ENCODE measurements at places on chromosomes 7 and 10.

DNA sequence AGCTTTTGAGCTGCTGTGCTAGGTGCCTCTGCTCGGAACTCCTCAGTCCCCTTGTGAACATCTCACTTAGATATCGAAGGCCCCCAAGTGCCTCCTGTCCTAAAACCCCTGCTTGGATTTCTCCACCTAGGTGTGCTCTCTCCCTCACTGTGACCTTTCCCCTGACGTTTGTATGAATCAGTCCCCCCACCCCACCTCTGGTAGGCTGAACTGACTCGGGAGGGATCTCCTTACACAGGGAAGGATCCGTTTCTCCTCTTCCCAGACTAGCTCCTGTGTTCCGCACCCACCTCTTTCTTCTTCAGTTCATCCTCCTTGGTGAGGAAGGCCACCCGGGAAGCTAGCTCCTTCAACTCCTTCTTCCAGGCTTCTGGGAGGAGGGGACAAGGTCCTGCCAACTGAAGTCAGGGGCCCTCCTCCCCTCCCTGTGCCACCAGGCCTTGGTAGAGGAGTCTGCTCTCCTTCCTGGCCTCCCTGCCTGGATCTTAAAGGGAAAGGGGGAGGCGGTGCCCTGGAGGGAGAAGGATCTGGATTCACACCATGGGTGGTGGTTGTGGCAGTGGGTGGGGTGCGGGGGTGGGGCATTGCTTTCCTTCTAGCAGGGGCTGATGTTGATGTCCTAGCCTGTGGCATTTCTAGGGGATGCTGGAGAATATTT lies 6.8 kb downstream of the TBATA start:
- DNase-seq, result no peak

DNA sequence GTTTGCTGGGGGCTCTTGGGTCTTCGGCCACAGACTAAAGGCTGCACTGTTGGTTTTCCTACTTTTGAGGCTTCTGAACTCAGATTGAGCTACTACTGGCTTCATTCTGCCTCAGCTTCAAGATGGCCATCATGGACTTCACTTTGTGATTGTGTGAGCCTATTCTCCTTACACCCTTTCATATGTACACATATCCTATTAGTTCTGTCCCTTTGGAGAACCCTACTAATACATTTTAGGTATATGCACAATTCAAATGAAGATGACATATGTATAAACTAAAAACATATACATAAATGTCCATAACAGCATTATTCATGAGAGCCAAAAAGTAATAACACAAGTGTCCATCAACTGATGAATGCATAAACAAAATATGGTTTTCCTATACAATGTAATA lies 75.7 kb downstream of the GPR37 start:
- DNase-seq, result no peak

DNA sequence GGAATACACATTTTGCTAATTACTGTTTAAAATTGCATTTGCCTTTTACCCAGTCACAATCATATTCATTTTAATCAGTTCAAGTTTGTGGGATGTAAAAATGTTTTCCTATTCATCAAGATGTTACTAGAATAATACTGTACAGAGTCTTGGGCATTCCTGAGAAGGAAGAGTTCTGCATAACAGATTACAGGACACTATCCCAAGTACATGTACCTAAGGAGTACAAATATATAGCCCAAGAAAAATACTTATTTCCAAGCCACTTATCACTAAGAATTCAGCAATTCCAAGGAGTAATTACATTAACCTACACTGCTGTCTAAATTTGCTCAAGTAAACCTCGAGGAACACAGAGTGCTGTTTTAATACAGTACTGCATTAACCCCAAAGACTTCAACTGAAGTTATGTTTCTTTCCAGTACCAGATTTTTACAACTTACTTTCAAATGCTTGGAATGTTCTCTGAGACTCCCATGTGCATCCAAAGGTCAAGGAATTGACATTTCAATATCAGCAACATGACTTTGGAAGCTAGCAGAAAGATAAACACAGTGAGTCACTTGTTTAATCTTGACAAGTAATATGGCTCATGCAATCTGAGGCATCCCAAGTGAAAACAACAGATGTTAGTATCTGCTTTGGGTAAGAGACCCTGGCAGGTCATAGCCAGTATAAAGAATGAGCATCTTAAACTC lies 125.4 kb upstream of the BET1 start:
- no peak for DNase-seq

DNA sequence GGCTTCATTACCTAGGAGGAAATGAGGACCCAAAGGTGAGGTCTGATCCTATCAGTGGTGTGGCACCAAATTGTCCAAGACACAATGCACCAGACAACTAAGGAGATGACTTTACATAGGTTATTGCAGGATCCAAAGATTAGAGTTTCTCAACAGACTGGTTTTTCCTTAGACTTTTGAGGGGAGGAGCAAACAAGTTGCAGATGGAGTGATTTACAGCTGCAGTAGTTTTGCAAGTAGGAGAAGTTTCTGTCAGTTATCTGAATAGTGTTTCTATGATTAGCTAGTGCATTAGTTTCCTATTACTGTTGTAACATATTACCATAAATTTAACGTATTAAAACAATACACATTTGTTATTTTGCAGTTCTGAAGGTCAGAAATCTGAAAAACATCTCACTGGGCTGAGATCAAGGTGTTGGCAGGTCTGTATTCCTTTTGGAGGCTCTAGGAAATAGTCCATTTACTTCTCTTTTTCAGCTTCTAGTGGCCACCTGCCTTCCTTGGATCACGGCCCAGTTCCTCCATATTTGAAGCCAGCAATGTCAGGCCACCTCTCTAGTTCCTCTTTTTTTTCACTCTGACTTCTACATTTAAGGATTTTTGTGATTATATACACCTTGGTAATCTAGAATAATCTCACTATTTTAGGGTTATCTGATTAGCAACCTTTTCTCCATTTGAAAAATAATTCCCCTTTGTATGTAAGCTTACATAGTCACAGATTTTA lies 994.9 kb downstream of the REEP3 start:
- no peak for DNase-seq

GRCh38 chr10:107163076-107163855 lies 1.2 kb downstream of the SORCS1 start:
- no peak for DNase-seq

DNA sequence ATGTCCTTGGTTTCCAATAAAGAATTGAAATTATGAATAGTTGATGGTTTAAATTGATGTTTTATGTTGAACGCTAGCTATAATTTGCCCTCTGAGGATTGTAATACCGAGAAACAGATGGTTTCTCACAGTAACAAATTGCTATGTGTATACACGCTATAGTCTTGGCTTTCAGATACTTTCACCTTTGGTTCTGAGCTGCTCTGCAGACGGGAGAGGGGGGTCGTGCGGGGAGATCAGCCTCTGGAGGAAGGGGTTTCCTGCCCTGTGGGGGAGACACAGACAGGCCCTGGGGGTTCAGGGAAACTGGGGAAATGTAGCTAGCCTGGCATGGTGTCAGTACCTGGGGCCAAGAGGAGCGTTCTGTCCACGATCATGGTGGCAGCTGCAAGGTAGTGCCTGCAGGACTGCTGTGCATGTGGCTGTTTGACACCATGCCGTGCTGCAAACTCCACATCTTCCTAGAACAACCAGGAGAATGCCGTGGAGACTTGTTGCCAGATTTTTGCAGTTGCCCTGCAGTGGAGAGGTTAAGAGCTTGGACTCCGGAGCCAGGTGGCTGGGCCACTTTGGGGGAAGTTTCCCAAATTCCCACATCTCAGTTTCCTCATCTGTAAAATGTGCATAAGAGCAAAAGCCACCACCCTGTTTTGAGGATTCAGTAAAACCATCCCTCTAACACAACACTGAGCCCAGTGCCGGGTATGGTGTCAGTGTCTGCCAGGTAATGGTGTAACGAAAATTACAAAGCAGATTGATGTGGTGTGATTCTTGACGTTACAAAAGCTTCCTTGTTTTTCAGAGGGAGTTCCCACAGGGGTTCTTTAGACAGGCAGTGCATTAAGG lies 167.9 kb downstream of the CUX1 start:
- peak; percentile 17 for DNase-seq

DNA sequence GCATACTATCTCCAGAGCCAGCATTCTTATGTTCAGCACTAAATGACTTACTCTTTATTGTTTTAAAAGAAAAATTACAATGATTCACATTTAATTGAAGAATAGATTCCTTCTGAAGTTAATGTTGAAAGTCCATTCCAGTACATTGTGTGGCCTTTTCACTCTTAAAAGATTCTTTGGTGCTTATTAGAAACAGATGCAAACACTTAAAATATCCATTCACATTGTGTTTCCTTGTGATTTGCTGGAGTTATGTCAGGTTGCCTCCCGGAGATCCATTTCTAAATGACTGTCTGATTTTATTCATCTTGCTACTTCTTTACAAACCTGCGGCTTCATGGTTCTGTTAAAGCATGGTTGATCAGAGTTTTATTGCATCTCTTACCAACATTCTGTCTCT lies 152.8 kb downstream of the FOXP2 start:
- DNase-seq, result no peak

DNA sequence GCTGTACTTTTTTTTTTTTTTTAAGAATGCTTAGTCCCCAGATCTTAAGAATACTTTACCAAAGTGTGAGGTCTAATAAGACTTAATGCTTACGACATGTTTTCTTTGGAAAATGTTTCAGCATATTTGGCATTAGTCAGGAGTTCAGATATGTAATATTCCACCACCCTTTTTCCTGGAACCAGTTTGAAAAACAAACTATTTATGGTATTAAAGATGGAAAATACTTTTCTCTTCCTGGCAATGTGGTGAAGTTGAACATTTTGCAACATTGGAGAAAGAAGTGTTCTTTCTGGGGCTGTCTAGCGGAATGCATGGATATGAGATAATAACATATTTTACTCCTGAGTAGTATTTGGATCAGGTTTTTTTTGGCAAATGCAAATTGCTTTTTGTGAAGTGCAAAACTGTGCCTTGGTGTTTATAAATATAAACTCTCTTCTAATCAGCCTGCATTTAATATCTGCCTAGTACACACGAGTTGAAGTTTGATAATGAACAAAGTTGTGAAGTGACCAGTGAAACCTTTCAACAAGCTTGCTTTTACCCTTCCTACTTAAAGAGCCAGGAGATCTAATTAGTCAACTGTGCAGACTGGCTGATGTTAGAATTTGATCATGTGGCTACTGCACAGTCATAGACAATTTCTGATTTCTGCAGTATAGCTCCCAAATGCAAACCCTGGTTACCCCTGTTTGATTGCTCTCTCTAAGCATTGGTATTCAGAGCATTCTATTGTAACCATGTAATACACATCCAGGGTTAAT lies 20.9 kb downstream of the MAP3K8 start:
- no peak for DNase-seq

GRCh38 chr7:87926581-87927461 lies 7.2 kb upstream of the ADAM22 start:
- peak; percentile 4 for DNase-seq

DNA sequence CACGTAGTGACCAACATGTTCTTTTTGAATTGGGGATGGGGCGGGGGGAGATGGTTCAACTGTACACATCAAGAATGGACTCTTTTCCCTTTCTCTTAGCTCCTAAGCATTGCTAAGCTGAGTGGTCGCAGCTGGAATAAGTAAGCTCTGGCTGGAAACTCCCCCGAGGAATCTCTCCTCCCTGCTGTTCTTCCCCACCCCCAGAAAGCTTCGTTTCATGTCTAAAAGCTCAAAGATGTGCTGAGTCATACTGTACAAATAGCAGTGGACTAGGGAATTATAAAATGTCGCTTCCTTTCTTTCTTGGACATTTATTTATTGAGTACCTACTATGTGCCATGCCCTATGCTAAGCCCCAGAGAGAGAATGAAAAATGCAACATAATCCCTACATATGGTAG lies 191.1 kb upstream of the ADO start:
- peak; percentile 29 for DNase-seq

DNA sequence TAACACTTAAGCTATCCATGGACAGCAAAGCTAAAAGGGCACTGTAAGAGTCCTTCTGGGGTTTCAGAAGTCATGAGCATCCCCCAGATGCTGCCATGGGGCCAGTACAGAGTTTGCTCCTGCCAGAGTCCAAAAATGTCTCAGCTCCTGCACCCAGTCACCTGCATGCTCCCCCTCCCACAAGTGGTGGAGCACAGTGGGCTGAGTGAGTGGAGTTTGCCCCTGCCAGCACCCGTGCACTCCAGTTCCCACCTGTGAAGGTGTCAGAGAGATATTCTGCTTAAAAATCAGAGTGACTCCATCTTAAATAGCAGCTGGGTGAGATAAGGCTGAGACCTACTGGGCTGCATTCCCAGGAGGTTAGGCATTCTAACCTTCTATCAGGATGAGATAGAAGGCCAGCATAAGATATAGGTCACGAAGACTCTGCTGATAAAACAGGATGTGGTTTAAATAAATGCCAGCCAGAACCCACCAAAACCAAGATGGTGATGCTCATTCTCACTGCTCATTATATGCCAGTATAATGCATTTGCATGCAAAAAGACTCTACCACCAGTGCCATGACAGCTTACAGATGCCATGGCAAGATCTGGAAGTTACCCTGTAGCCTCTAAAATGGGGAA lies 140.1 kb upstream of the ZNF92 start:
- no peak for DNase-seq
